ENCODE measurements at places on chromosomes 7 and 10.

- no peak for DNase-seq
These were observed 42.6 kb downstream of the OTUD1 start for GRCh38 chr10:23481363-23481961.

- DNase-seq = no peak
These were observed 459 bp downstream of the CYCS start for GRCh38 chr7:25124465-25125136.

DNA sequence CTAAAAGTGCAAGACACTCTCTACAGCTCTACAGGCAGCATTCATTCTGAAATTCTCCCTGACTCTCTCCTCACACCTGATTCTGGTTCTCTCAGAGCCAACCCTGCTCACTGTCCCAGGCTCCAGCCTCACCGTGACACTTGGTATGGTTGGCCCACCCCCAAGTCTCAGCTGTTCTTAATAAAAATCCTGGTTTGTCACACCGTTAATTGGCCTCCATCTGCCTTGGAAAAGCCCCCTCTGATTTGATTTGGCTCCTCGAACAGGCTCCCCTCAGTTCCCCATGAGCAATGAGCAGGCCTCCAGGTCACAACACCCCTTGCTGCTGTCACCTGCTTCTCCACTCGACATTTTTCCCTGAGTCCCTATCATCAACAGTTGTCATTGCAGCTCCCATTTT is 507.3 kb upstream of the AUTS2 start:
- no peak for DNase-seq

DNA sequence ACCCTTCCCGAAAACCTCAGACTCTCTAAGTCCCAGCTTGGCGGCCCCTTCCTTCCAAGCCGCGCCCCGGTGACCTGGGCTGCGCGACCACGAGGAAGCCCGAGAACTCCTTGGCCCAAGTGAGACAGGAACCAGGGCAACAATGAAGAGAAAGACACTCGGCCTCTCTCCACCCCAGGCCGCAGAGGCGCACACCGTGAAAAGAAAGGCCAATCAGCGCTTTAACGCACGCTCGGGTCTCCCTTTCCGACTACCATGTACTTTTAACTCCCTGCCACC is 166.4 kb upstream of the PPP1R3A start:
- DNase-seq = no peak

- no peak for DNase-seq
These were observed 55.4 kb downstream of the MAP3K8 start for GRCh38 chr10:30489346-30489745.

GRCh38 chr7:81873559-81873958 is 103.7 kb upstream of the HGF start:
- no peak for DNase-seq

GRCh38 chr7:98251601-98252424 is at the start of gene TECPR1:
Gene TECPR1 (minus strand): TSS chr7:98252232. CDS start chr7:98246146, 6,086 bp downstream.
- DNase-seq = peak; percentile 92

GRCh38 chr7:2719007-2719406 is 31.0 kb downstream of the AMZ1 start:
- DNase-seq = no peak

DNA sequence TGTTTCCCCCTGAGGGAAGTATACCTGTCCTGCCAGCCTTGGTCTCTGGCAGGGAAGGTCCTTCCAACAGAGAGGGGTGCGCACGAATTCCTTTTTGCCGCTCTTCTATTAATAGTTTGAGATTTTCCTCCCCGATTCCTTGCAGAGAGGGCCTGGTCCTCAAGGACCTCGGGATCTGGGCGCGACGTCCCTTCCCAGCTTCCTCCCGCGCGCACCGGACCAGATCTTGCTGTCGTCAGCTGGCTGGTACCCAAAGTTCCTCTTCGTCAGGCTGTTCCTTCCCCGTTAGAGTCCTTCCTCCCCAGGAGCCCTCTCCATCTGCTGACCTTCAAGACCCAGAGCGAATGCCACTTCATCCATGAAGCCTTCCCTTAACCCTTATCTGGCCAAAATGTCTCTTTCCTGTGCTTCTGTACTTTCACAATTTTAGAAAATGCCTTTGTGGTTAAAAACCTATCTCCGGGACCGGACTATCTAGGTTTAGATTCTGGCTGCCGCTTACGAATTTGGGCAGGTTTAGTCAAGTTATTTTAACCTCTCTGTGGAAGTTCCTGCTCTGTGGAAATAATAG is 851 bp upstream of the GOT1 start:
- DNase-seq = peak; percentile 47

GRCh38 chr10:132846631-132847415 is 60.9 kb upstream of the NKX6-2 start:
- DNase-seq = no peak

GRCh38 chr7:34086064-34086463 is 180.7 kb downstream of the BMPER start:
- no peak for DNase-seq

DNA sequence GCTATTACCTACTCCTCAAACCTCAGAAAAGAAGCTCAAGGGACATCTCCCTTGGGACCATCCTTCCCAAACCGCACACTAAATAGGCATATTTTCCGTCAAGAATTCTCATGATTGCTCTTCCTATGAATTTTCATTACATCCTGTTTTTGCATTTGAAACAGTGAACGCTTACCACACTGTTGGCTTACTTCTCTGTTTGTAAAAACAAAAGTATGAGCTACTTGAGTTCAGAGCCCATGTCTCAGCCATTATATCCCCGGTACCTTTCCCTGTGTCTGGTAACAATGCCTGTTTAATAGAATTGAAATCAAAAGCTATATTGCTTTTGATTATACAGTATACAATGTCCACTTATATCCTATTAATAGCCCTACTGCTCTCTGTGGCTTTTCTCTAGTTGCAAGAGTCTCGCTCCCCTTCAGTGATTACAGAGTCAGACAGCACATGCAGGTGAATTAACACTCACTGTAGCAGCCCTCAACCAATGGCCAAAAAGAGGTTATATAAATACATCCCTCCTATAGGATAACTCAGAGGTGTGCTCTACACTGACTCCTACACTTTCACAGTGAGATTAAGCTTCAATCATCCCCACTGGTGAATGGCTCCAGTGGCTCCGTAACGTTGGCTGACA is 264.4 kb downstream of the SORCS1 start:
- DNase-seq = no peak

GRCh38 chr10:68132391-68132790 is 23.1 kb downstream of the MYPN start:
- DNase-seq = no peak

GRCh38 chr10:8840356-8840755 is 785.9 kb downstream of the GATA3 start:
- no peak for DNase-seq

DNA sequence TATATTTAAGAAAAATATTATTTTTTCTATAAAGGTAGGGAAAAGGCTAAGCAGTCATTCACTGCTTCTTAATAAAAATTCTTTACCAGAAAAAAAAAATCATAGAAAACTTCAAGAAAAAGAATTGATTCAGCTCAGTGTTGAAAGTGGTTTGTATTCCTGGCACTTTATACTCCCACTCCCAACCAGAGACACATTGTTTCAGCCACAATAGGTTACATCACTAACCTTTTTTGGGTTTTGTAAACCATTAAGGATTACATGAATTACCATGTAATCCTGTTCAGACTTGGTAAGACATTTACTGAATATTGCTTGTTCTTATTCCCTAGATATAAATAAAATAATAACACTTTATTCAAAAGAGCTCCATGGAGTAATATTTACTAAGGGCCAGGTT is 46.6 kb downstream of the MINPP1 start:
- DNase-seq = no peak

DNA sequence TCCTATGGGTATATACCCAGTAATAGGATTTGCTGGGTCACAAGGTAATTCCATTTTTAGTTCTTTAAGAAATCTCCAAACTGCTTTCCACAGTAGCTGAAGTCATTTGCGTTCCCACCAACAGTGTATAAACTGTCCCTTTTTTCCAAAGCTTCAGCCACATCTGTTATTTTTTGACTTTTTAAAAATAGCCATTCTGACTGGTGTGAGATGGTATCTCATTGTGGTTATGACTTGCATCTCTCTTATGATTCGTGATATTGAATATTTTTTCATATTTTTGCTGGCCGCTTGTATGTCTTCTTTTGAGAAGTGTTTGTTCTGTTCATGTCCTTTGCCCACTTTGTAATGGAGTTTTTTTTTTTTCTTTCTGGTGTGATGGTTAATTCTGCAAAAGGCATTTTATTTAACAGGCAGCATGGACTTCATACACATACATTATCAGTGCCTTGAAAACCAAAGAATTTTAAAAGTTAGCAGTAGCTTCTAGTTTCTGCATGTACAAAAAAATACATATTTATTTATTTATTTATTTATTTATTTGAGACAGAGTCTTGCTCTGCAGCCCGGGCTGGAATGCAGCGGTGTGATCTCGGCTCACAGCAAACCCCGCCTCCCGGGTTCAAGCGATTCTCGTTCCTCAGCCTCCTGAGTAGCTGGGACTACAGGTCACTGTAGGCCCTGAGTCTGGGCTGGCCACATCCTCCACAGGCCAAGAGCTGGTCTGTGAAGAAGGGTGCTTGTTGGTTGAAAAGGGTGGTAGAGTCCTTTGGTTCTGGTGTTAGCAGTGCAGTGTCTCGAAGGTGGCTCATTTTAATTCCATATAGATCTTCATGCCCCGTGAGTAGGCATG is 32.3 kb downstream of the AGR3 start:
- no peak for DNase-seq

DNA sequence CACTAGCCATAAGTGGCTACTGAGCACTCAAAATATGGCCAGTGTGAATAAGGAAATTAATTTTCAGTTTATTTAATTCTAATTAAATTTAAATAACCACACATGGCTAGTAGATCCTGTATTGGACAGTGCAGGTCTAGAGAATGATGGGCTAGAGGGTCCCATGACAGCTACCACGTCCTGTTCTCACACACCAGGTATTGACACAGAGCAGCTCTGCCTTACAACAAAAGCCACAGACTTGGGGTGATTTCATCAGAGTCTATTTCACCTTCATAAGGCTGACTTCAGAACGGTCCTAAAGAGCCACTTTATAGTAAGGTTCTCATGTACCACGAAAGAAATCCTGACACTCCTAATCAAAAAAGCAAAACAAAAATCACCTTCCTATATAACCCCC is 111.3 kb downstream of the UBE2H start:
- no peak for DNase-seq

DNA sequence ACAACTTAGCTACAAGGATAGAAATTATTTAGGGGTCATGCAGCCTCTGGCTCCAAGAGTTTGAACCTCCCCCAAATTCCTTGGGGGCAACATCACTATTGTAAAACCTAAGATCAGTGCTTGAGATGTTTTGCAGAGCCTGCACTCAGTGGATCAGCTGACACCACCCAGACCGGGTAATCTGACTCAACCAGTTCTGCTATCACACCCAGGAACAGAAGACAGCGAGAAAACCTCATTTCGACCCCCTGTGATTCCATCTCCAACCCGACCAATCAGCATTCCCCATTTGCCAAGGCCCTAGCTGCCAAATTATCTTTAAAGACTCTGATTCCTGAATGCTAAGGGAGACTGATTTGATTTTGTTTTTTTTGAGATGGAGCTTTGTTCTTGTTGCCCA is 5.2 kb downstream of the TACR2 start:
- no peak for DNase-seq

- no peak for DNase-seq
These were observed 7.3 kb upstream of the CABCOCO1 start for GRCh38 chr10:61655335-61655851.

GRCh38 chr7:14717169-14717568 is 185.4 kb downstream of the DGKB start:
- no peak for DNase-seq

GRCh38 chr7:37068902-37069301 is 344.6 kb upstream of the AOAH start:
- DNase-seq = no peak

GRCh38 chr10:92149261-92149660 is 141.6 kb downstream of the CPEB3 start:
- no peak for DNase-seq

DNA sequence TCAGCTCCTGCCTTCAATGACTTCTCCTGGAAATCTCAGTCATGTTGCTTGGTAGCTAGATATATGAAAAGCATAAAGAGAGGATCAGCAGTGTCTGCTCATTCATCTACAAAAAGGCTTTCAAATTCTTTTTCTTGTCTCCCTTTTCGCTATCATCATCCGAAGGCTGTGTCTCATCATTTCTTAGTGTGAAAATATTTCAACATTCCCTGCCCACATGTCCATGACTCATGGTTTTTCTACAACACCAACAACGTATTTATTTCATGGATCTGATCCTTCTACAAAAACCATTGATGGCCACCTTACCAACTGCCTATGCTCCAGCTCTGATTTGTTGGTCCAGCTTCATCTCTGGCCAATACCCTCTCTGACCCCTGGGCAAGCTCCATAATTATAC is 472.5 kb upstream of the GHITM start:
- no peak for DNase-seq

- no peak for DNase-seq
These were observed 5.8 kb upstream of the ARHGAP22 start for GRCh38 chr10:48610585-48611093.

- no peak for DNase-seq
These were observed 95.0 kb downstream of the KLF6 start for GRCh38 chr10:3689871-3690510.

DNA sequence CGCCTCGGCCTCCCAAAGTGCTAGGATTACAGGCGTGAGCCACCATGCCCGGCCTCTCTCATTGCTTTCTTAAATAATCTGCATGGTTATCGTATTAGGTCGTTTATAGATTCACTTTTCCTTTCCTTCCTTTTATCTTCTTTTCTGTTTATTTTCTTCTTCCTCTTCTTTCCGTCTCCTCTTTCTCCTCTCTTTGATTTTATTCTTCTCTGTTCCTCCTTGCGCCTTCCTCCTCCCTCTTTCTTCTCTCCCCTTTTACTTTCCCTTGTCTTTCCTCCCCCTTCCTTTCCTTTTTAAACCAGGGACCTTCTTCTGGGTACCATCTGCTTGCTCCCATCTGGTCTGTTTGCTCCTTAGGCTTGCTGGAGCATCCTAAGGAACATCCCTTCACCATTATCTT is 18.6 kb downstream of the MLLT10 start:
- no peak for DNase-seq

- peak; percentile 35 for DNase-seq
These were observed 135.1 kb downstream of the NPY start for GRCh38 chr7:24419077-24419476.

GRCh38 chr7:41085244-41085643 is 617.6 kb downstream of the INHBA start:
- peak; percentile 61 for DNase-seq

DNA sequence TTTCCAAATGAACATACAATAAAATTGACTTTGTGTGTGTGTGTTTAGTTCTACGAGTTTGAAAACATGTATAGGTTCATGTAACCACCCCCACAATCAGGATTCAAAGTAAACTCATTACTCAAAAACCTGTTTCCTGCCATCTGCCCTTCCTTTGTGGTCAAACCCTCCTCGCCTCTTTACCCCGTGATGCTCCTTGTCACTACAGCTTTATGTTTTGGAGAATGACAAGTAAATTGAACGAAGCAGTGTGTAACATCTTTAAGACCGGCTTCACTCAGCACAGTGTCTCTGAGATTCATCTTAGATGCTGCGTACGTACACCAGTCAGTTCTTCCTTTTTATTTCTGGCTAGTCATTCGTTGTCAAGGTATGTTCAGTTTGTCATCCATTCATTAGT is 54.6 kb upstream of the MKI67 start:
- DNase-seq = no peak

Measured in NCI-H226 (cell line).